Endothelial cell (in vitro differentiated cells): ENCODE measurements at places on chromosomes 6 and 20.

DNA sequence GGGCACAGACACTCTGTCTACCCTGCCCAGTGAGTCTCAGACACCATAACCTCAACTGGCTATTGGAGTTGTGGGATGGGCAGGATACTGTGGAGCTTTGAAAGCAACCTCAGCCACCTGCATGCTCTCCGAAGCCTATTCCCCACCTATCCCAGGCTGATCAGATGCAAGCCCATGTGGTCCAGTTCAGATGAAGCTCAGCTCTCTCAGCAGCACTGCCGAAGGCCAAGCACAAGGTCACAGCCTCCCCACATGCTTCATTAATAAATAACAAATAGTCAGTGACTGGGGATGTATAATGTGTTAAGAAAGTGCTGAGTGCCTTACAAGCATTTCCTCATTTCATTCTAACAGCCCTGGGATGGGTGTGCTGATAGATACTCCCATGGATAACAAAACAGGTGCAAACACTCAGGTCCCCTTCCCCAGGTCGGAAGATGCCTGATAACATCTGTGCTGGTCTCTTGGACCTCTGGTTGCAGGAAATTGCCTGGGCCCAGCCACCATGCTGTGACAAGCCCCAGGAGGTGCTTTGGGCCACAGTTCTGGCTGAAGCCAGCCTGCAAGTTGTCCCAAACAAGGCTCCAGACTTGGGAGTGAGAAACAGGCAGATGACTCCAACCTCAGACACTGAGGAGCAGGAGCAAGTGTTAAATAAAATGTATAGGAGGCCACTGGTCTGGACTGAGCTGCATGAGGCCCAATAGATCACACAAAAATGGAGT is 3.7 kb downstream of the ACSS1 start:
- peaks cover 16% of the 10 kb centered on the region for H3K27me3 ChIP-seq
- no peak overlapping the region for H3K4me3 ChIP-seq
- H3K4me1 ChIP-seq: peaks cover 49% of the 10 kb centered on the region
- no peak for DNase-seq
- H3K27ac ChIP-seq: no peak overlapping the region

GRCh38 chr6:36679043-36679833 is 724 bp downstream of the CDKN1A start:
- H3K36me3 ChIP-seq: peaks cover 10% of the 10 kb centered on the region
- peaks cover 36% of the 10 kb centered on the region for H3K4me1 ChIP-seq
- peaks cover 11% of the 10 kb centered on the region for H3K27me3 ChIP-seq
- peak; percentile 42 for DNase-seq

GRCh38 chr20:43977252-43977651 is 62.6 kb downstream of the TOX2 start:
- peaks cover 3% of the 10 kb centered on the region for H3K27me3 ChIP-seq
- H3K4me1 ChIP-seq: peaks cover 7% of the 10 kb centered on the region
- no peak overlapping the region for H3K27ac ChIP-seq
- H3K4me3 ChIP-seq: no peak overlapping the region

DNA sequence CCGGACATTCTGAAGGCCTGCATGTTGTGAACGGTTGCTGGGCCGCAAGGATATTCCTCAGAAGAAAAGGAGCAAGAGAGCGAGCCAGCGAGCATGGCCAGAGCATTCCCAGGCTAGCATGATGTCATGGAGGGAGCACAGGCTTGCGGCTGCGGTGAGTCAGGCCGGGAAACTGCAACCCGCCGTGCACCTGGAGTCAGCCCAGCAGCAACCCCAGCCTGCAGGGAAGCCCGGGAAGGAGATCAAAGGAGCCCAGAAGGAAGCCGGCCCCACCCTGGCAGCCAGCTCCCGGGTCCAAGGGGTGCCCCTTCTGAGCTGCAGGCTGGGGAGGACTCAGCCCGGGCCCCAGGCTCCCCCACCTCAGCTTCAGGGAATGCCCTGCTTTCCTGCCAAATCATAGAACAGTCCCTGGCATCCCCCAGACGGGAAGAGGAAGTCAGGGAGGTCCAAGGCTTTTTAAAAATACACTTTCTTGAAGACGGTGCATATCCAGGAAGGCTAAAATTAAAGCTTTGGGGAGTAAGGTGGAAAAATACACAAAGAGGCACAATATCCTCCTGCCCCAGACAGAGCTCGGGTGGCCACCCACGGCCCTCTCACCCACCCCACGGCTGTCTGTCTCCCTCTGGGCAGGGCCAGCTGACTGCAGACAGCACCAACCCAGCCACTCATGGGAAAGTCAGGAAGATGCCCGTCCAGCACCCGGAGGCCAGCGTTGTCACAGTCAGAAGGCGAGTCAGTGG is 53.7 kb downstream of the BMP7 start:
- peak; percentile 31 for DNase-seq
- no peaks in the 10 kb centered on the region for H3K36me3 ChIP-seq
- H3K4me3 ChIP-seq: no peak overlapping the region

GRCh38 chr6:152225241-152225934 is 411.8 kb downstream of the SYNE1 start:
- H3K27ac ChIP-seq: no peak overlapping the region
- H3K36me3 ChIP-seq: peaks cover 29% of the 10 kb centered on the region
- H3K27me3 ChIP-seq: peaks cover 2% of the 10 kb centered on the region
- H3K4me1 ChIP-seq: no peaks in the 10 kb centered on the region
- no peak overlapping the region for H3K4me3 ChIP-seq
- no peak for DNase-seq

- H3K4me3 ChIP-seq: no peak overlapping the region
- H3K27me3 ChIP-seq: peaks cover 5% of the 10 kb centered on the region
- no peaks in the 10 kb centered on the region for H3K36me3 ChIP-seq
- H3K4me1 ChIP-seq: peaks cover 4% of the 10 kb centered on the region
Observed at GRCh38 chr20:25072226-25072811, 9.6 kb downstream of the VSX1 start.

DNA sequence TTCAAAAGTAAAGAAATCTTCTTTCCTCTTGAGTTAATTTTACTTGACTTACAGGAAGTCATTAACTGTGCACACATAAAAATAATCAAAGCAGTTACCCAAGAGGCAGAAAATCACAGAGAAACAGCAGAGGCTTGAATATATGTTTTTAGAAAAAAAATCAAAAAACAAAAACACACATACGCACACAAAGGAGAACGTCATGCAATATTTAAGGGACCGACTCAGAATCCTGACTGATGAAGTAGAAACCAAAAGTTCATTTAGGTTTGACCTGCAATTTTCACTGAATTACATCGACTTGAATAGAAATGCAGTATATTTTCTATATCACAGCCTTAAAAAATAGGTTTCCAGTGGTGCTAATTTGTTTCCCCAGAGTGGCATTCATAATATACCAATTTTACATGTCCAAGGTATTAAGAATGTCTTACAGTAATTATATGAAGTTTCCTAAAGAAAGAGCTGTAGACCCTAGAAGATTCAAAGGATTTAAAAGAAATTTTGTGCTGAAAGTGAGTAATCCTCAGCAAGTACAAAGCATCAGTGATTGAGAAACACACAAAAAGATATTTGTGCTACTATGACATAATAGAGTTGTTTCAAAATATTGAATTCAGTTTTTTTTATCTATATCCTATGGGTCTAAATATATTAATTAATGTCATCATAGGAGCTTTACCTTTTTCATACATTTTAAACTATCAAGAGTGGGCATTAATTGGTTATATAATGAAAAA is 358.5 kb upstream of the RUNX2 start:
- H3K27ac ChIP-seq: no peak overlapping the region
- peaks cover 19% of the 10 kb centered on the region for H3K36me3 ChIP-seq
- no peak for DNase-seq
- no peaks in the 10 kb centered on the region for H3K4me1 ChIP-seq
- H3K27me3 ChIP-seq: no peaks in the 10 kb centered on the region

DNA sequence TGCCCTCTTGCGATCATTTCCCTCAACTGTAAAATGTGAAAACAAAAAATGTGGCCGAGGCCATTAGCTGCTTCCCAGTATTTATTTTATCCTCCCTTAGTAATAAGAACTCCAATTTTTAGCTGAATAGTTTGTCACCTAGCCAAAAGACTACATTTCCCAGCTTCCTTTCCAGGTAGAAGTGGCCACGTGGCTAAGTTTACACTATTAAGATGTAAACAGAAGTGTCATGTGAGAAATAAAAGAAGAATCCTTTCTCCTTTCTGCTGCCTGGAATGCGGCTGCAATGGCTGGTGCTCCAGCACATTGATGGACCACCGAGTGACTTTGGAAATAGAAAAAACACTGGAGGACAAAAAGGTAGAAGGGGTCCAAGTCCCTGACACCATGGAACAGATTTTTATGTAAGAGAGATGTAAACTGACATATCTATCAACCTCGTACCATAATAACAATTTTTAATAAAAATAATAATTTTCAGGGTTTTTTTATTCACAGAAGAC is 268.8 kb downstream of the PKHD1 start:
- H3K4me1 ChIP-seq: peaks cover 10% of the 10 kb centered on the region
- DNase-seq: no peak
- H3K27me3 ChIP-seq: no peaks in the 10 kb centered on the region
- no peak overlapping the region for H3K4me3 ChIP-seq
- H3K36me3 ChIP-seq: no peaks in the 10 kb centered on the region
- no peak overlapping the region for H3K27ac ChIP-seq

- DNase-seq: no peak
- H3K4me3 ChIP-seq: no peak overlapping the region
- H3K4me1 ChIP-seq: no peaks in the 10 kb centered on the region
- H3K27me3 ChIP-seq: no peaks in the 10 kb centered on the region
- no peaks in the 10 kb centered on the region for H3K36me3 ChIP-seq
Observed at GRCh38 chr6:146017672-146018071, 11.2 kb upstream of the GRM1 start.

- no peaks in the 10 kb centered on the region for H3K36me3 ChIP-seq
- no peak overlapping the region for H3K4me3 ChIP-seq
- no peak for DNase-seq
- H3K27me3 ChIP-seq: no peaks in the 10 kb centered on the region
- H3K27ac ChIP-seq: no peak overlapping the region
Observed at GRCh38 chr20:35318502-35319157, 26.4 kb upstream of the FAM83C start.

DNA sequence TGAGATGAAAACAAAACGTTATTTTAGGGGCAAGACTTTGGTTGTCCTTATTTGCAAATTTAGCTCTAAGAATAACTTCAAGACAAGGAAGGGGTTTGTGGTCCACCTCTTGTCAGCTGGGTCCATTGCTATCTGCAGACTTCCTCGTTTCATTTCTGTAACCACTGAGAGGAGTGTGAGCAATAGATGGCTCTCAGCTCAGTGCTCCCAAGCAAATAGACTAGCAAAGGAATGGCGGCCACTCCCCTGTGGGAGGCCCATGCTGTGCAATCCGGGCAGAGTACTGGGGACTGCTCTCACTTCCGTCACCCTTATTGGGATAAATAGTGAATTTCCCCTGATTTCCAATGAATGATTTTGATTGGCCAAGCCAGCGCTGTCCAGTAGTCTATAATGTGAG is 176.6 kb downstream of the ZDHHC14 start:
- no peak overlapping the region for H3K4me3 ChIP-seq
- peaks cover 3% of the 10 kb centered on the region for H3K4me1 ChIP-seq
- H3K27me3 ChIP-seq: peaks cover 2% of the 10 kb centered on the region
- peaks cover 16% of the 10 kb centered on the region for H3K36me3 ChIP-seq
- no peak for DNase-seq

DNA sequence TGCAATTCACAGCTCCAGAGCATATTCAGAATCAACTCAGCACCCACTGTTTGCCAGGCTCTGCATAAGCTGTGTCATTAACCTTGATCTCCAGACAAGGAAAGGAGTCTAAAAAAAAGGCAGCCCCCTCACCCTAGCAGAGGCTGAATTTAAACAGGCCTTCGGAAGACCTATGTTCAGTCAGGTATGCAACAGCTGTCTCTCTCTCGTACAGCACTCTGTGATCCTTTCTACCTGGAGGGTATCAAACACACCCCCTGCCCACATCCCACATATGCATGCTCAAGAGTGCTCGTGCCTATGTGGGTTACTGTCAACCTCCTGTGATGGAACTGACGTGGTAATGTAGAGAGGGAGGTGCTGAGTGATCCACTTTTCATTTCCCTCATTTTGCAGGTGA is 8.5 kb downstream of the PLAGL2 start:
- no peak for DNase-seq
- H3K27ac ChIP-seq: no peak overlapping the region
- H3K4me3 ChIP-seq: no peak overlapping the region
- peaks cover 36% of the 10 kb centered on the region for H3K36me3 ChIP-seq
